ENCODE measurements at places on chromosomes 3 and 15.

GRCh38 chr15:78092261-78093041 is at the start of gene SH2D7:
Gene SH2D7 (plus strand): TSS chr15:78092561. CDS start chr15:78092585, 24 bp downstream.
- DNase-seq = no peak

GRCh38 chr3:125042725-125043406 is 12.9 kb downstream of the HEG1 start:
- DNase-seq = no peak

DNA sequence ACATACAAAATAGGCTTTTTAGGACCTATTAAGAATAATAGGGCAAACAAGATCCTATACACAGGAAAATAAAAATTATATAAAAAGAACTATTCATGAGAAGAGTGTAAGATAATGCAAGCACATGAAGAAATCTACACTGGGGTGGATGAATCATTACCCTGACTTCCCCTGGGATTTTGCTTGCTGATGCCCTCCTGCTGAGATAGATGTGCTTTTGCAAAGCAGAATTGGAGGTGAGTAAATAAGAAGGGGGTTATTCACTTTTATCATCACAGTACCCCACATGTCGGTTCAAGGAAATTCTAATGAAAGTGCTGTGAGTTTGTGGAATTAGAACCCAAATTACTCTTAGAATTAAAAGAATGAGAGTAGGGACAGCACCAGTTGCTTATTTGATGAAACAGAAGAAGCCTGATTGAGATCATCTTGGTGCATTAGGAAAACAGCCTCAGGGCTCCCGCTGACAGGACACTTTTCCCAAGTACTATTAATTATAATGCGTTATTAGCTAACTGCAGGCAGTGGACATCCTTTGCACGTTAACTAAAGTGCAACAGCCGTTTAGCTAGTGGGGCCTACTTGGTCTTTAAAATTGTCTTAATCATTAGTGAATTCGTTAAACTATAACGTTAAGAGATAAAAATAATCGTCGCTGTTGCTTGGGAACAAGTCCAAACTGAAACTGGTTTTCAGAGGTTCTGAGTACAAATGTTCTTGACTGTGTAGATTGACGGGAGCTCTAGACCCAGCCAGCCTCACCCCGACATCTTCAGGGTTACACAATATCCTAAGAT is 48.4 kb downstream of the SLC2A2 start:
- no peak for DNase-seq

DNA sequence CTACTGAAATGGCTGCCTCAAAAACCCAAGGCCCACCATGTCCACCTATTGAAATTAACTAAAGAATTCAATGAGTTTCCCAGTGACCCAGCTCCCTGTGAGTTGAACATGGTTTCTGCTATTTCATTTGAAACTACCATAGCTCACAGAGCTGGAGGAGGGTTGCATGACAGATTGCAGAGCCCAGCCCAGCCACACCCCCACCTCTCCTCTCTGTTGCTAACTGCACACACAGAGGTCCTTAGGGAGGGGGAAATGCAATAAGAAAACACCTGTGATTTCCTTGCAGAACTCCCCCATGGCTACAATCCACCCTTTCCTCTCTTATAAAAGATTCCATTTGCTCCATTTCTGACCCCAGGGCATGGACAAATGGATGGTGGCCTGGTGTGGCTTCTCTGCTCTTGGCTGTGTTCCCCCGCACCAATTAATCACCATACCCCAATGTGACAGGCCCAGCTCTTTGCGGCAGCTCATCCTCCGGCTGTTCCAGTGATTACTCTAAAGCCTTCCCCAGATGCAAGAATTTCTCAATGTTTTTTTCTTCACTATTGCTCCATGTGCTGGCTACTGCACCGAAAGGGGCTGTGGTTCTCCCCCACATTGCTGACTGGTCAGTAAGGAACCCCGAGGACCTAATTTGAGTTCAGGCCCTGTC is 208.4 kb upstream of the KBTBD8 start:
- DNase-seq = no peak

GRCh38 chr15:90054618-90055097 is 47.6 kb downstream of the IDH2 start:
- no peak for DNase-seq

GRCh38 chr3:134328846-134329245 is 45.4 kb downstream of the AMOTL2 start:
- no peak for DNase-seq

DNA sequence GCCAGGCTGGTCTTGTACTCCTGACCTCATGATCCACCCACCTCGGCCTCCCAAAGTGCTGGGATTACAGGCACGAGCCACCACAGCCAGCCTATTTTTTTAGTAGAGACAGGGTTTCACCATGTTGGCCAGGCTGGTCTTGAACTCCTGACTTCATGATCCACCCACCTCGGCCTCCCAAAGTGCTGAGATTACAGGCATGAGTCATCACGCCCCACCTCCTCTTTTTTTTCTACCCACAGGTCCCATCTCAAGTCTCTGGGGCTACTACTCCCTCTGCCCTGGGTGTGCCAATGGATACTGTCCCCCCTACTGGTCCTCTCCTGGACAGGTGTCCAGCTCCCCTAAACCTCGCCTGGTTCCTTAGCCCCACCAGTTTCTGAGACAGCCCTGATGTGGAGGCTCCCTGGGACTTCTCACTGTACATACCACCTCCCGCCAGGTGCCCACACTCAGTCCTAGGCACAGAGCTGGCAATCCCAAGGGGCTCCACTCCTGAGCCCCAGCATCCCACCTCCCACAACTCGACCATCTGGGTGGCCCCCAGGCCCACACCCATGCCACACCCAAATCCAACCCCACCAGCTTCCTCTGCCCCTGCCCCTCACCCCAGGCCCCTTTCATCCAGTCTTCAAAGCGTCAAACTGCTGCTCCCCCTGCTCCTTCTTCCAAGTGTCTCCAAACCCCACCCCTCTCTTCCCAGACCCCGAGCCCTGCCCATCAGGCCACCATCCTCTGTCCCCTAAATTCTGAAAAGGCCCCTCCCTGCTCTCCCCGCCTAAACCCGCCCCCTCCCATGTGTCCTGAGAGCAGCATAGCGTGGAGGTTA is 13.1 kb upstream of the CYP11A1 start:
- no peak for DNase-seq

- DNase-seq = no peak
These were observed 40.6 kb downstream of the SLC25A26 start for GRCh38 chr3:66261355-66261754.

DNA sequence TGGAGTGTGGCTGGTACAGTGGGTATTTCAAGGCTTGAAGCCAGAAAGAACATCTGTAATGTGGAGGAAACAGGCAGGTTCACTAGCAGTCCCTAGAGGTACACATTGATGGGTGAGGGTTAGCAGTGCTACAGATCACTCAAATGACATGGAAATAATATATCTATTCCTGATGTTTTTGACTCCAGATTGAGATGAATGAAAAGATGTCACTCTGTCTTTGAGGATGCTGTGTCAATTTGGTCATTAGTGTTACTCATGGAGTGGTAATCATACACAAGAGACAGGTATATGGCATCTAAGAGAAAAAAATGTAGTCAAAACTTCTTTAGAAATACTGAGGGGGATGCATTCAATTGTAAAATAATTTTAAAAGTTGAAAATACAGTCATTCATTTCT is 135.1 kb downstream of the ZIC1 start:
- DNase-seq = no peak

DNA sequence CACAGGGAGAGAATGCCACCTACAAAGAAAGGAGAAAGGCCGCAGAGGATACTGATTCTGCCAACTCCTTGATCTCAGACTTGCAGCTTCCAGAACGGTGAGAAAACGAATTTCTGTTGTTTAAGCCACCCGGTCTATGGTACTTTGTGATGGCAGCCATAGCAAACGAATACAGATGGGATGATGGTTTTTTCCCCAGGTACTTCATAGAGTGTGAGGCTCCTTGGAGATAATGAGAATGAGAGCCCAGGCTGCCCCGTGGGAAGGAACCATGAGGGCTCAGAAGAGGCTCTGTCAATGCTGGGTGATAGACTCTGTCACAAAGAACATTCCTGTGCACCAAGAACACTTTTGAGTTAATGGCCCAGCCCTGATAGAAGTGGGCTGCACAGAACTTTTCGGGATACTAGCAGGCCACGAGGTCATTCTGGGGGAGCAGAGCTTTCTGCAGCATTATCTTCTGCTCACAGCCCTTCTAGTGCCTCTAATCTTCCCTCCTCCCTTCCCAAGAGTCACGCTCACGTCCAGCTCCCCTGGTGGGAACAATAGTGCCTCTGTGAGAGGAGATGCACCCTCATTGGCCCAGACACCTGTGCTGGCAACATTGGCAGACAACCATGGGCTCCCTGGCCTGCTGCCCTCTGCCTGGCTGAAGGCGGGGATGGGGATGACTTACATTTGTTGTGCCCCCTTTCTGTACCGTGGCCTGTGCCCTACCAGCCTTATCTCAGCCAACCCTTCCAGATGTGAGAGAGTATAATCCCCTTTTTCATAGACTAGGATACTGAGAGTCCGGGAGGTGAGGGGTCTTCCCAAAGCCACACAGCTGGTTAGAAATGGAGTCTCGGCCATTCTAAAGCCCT is 5.2 kb upstream of the RLBP1 start:
- no peak for DNase-seq

- DNase-seq = no peak
These were observed 5.9 kb downstream of the HCN4 start for GRCh38 chr15:73362900-73363299.

DNA sequence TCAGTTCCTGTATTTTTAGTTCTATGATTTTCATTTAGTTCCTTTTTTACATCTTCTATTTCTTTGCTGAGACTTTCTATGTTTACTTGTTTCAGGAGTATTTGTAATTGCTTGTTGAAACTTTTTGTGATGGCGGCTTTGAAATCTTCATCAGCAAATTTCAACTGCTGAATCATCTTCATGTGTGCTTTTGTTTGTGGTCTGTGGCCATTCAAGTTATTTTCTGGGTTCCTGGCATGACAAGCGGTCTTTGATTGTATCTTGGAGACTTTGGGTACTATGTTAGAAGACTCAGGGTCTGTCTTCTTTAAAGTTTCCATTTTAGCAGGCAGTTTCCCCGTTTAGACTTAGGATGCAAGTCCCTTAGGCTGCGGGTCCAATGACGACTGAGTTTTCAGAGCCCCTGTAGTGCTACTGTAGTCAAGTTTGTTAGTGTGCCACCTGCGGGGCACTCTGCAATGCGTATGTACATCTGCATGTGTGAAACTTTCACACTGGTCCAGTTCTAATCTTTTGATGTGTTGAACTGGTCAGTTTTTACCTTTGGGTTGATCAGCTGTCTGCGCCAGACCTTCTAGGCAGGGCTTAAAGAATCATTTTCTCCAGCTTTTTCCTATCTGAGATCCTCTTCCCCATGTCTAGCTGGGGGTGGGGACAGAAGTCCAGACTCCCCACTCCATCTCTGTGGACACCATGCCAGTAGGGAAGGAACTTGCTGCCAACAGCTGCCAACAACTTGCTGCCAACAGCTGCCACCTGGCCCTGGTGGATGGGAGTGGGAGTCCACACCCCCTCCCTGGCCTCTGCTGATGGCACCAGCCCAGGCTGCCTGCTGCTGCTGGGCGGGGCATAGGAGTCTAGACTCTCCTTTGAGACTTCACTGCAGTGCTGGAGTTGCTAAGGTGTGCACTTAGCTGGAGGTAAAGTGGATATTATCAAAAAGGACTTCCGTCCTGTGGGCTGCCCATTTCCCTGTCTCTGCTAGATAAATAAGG is 190.9 kb downstream of the TJP1 start:
- DNase-seq = no peak

- DNase-seq = no peak
These were observed 254.0 kb upstream of the TBL1XR1 start for GRCh38 chr3:177451301-177451750.

- DNase-seq = no peak
These were observed 94.1 kb downstream of the FLNB start for GRCh38 chr3:58102390-58102750.

DNA sequence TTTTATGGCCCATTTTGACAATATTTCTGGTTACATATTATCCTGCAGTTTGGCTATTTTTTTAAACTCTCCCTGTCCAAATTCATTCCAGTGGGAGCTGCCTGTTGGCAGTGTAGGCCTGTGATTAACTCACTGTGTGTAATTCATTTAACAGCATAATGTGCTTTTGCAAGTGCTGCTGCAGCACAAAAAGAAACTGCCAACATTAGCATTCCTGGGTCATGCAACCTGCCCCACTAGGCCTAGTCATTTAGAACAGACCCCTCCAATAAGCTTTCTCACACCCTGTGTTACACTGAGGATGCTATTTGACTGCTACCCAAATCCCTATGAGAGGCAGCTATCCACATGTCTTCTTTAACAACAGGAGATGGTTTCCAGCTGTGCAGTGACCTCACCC is 251.2 kb upstream of the UBE2E2 start:
- no peak for DNase-seq
